ENCODE measurements at places on chromosomes 16 and 17.
A peak's percentile ranks its signal among the peaks of the same experiment; 100 is the strongest.

DNA sequence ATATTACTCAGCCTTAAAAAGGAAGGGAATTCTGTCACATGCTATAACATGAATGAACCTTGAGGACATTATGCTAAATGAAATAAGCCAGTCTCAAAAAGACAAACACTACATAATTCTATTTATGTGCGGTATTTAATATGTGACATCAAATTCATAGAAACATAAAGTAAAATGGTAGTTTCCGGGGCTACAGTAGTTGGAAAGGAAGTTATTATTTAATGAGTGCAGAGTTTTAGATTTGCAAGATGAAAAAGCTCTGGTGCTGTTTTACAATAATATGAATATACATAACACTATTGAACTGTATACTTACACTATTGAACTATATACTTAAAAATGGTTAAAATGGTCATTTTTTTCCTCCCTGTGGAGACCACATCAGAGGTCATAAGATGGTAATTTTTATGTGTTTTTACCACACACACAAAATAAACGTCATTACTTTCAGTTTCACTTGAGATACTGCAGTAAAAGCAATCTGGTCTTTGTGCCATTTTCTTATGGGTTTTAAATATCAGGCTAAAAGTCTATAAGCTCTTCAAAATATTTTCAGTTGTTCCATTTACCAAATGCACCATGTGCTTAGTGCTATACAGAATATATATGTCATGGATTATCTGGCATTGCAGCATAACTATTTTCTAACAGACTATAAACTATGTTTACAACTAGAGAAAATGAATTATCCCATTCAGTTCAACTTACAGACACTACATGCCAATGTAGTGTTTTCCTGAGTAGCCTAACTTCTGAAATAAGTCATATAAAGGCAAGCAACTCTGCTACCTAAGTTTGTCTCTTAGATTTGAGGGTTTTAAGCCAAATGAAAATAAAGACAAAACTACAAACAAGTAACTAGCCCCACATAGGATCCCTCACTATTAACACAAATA lies 90.9 kb downstream of the SPAG9 start:
- no peak for DNase-seq

DNA sequence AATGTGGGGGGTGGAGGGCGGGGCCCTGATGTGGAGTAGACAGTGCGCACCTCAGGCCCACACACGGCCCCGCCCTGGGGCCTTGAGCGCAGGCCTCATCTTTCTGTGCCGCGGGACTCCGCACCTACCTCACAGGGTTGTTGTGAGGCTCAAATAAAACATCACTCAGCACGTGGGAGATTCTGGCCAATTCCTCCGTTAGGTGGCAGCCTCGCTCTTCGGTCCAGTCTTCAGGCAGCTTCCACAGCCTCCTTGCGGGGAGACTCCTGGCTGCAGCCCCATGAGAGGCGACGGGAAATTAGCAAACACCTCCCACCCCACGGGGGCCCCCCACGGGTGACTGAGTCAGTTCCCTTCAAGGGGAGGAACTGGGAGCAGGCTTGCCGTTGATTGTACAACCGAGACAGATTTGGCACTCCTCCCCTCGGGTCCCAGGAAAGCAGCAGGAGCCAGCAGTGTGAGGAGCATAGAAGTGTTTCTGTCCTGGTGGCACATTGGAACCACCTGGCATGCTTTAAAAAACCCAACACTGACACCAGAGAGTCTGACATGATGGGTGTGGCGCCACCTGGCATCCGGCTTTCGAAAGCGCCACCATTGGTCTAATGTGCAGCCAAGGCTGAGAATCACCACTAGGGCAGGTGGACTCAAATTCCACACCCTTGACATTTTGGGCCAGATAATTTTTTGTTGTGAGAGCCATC lies 7.6 kb downstream of the MRM1 start:
- DNase-seq: peak; percentile 59

- no peak for DNase-seq
Observed at GRCh38 chr17:32903774-32904673, 23.9 kb upstream of the TMEM98 start.

- no peak for DNase-seq
Observed at GRCh38 chr17:8649157-8650118, 18.9 kb upstream of the MYH10 start.

GRCh38 chr17:74087002-74087585 lies 116.4 kb upstream of the RPL38 start:
- no peak for DNase-seq

DNA sequence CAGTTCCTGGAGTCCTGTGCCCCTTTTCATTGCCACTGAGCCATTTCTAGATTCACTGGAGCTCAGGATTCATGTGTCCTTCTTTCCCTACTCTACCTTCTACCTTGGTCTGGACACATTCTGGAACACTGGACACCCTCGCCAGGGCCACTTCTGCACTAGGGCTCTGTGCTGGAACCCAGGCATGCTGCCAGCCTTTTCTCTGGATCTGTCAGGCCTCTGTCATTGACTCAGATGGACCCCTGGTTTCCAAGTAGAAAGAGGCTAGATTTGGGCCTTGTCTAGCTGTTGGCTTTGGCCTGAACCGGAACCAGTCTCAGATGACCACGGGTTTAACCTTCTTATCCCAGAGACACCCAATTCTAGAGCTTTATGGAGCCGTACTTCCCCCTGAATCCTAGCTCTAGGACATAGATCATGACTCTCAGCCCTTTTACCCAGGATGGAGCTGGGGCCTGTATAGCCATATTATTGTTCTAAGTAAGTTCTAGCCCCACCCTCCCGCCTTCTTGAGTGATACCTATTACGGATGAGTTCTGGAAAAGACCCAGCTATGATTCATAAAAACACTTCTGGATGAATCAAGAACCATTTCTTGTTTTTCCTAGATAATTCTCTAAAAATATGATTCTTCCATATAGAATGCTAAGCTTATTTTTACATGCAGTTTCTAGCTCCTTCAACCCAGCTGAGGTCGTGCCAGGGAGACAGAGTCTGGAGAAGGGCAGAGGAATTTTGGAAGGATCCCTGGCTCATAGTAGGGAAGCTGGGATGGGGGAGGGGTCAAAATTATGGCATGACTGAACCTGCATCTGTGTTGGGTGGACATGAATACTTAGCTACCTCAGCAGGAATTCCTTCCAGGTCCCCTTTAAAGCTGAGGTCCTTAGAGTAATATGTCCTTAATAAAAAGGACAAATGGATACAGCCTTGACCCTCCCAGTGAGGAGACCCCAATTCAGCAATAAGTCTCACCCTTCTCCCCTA lies 1.1 kb upstream of the CHRNB1 start:
- DNase-seq: no peak

DNA sequence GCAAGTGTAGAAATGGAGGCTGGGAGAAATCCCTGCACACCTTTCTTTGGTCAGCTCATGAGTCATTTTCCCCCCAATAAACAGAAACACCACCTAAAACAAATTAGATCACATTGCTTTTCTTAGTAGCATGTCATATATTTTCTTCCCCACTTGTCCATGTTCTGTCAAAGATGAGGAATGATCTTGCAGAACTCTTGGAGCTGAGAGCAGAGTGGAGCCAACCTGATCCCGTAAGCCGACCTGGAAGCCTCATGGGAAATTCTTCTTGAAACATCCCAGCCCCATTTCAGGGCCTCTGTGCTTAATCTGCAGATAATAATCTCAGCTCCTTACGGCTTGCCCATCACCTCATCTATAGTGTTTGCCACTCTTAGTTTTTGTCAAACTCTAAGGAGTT lies 284.6 kb upstream of the ELAC2 start:
- no peak for DNase-seq

DNA sequence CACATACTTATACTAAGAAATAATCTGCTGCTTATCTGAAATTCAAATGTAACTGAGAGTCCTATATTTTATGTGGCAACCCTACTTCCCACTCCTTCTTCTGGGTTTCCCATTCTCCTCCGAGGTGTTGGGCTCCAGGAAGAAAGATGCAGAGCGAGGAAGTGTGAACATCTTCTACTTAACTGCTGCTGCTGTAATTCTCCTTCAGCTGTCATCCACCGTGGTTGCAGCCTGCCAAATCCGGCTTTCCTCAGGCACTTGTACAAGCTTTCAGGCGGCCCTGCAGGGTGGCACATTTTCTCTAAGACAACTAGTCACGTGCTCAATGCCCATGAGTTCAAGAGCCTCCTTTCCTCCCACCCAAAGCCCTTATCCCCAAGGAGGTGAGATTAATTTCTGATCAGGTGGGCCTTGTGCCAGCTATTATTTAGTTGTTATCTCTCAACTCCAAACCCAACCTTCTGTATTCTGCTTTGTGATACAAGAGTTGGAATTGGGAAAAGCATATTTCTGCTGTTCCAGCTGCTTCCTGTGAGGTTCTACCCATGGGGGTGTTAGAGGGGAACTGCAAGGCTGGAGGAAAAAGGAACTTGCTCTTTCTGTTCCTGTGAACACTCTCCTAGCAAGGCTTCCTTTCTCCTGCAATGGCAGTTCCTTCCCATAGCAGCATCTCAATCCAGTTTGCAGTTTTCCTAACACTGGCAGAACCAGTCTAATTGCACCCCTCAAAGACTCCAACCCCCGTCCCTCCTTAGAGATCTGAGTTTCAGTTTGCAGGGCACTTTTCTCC lies 67.6 kb upstream of the RBBP6 start:
- no peak for DNase-seq

DNA sequence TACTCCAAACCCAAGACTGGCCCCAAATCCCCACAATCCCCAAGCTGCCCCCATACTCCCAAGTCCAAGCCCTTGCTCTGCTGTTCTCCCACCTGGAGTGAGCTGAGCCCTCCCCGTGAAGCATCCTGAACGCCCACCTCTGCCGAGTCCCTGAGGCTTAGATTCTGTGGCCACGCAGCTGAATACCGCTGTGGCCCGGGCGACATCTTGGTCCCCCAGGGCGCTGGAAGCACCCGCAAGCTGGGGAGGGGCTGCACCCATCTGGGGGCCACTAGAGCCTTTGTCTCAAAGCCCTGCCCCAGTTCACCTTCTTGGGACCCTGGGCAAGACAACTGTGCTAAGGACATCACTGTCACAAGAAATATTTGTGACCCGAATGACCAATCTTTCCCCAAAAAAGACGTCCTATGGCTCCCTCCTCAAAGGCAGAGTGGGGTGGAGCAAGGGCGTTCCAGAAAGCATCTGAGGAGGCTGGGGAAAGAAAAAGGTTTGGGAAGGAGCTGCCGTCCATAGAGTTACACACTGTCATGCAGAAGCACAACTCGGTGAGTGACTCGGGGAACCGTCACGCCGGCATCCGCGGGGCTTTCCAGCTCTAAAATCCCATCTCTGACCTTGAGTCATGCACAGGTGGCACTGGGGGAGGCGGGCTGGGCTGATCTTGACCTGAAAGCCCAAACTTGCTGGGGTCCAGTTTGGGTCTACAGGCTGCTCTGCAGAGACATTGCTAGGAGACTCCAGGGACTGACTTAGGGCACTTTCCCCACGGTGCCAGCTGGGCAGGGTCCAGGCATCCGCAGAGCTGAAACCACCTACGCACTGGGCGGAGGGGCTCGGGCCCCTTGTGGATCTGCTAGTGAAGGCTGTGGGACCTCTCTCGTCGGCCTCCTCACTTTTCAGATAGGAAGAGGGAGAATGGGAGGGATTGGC lies 6.6 kb downstream of the PTX4 start:
- DNase-seq: no peak

- no peak for DNase-seq
Observed at GRCh38 chr17:45784741-45785479, 790 bp downstream of the CRHR1 start.

DNA sequence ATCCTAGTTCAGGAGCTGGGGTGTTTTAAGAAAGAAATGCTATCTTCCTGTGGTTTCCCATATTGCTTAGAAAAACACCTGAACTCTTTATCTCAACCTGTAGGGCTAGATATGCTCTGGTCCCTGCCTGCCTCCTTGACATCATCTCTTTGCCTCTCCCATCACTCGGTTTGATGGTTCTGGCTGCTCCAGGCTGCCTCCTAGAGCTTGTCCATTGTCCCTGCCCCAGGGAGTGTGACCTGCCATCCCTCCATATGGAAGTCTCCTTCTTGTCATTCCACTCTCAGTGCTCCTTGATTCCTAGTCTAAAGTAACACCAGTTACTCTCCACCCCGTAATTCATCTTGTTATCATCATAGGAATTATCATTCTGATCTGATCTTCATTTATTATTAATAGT lies 369.0 kb upstream of the EEF2KMT start:
- DNase-seq: no peak

GRCh38 chr17:61770752-61771533 lies 92.4 kb downstream of the BRIP1 start:
- no peak for DNase-seq

GRCh38 chr17:32746698-32747097 lies 130.2 kb downstream of the MYO1D start:
- DNase-seq: no peak
